Eye (tissue), 1 donor: ENCODE measurements at places on chromosomes 7 and 10.
A peak's percentile ranks its signal among the peaks of the same experiment; 100 is the strongest.

GRCh38 chr7:130917669-130918128 lies 183.7 kb upstream of the KLF14 start:
- no peak for DNase-seq

DNA sequence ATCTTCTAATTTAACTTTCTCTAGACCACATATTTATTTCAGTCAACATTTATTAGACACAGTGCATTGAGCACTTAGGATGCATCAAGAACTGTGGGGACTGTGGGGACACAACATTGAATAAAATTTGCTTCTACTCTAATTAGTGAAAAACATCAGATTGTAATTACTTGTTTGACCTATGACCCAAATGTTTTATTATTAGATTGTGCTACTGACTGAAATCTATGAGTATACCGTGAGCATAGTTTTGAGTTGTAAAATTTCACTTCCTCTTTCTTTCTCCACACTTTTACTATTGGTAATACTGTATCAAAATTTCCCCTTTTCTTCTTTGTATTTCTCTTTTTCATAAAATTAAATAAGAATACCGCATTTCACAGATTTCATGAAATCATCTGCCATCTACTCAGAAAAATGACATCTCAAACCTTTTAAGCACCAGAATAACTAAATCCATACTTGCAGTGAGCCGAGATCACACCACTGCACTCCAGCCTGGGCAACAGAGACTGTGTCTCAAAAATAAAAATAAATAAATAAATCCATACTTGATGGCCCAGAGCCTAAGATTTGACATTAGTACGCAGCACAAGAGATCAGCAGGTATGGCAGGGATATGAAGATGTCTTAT lies 25.4 kb upstream of the INPP5F start:
- no peak for DNase-seq

DNA sequence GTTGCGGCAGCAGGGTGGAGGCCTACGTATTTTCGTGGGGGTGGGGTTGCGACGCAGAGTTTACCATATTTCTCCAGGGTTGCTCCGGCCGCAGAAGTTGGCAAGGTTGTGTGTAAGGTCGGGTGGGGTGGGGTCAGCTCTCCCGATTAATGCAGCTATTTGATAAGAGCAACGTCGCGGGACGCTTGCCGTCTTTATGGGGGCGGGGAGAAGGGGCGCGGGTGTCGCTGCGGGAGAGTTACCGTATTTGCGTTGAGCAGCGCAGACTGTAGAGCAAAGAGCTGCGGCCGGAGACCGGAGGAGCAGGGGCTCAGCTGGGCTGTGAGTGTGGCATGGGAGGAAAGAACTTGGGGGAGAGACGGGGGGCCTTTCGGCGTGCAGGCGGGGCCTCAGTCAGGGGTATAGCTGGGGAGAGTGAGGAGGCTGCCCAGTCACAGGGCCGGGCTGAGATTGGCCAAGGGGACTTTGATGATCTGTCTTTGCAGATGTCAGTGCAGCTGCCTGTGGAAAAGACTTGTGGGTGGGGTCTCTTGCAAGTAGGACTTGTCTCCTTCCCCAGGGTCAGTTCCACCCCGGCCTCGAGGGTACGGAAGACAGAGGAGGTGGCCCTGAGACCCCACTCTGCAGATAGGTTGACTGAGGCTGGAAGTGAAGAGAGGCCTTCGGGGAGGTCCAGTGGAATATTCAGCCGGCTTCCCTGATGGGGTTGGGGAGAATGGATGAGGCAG lies 26.6 kb downstream of the ZNF775 start:
- no peak for DNase-seq

GRCh38 chr10:87608756-87609155 lies 50.9 kb upstream of the PAPSS2 start:
- DNase-seq = peak; percentile 37

GRCh38 chr10:19532411-19532810 lies 283.8 kb upstream of the PLXDC2 start:
- DNase-seq = no peak

GRCh38 chr7:148905093-148905666 lies 21.1 kb upstream of the EZH2 start:
- DNase-seq = no peak

DNA sequence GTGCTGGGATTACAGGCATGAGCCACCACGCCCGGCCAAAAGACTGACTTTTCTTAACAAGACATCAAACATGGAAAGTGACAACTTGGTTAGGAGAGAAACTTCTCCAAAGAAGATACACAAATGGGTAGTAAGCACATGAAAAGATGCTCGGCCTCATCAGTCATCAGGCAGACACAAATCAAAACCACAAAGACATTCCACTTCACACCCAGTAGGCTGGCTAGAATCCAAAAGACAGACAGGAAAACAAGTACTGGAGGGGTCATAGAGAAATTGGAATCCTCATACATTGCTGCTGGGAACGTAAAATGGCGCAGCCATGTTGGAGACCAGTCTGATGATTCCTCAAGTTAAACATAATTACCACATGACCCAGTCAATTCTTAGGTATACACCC lies 16.4 kb downstream of the SEPHS1 start:
- no peak for DNase-seq

DNA sequence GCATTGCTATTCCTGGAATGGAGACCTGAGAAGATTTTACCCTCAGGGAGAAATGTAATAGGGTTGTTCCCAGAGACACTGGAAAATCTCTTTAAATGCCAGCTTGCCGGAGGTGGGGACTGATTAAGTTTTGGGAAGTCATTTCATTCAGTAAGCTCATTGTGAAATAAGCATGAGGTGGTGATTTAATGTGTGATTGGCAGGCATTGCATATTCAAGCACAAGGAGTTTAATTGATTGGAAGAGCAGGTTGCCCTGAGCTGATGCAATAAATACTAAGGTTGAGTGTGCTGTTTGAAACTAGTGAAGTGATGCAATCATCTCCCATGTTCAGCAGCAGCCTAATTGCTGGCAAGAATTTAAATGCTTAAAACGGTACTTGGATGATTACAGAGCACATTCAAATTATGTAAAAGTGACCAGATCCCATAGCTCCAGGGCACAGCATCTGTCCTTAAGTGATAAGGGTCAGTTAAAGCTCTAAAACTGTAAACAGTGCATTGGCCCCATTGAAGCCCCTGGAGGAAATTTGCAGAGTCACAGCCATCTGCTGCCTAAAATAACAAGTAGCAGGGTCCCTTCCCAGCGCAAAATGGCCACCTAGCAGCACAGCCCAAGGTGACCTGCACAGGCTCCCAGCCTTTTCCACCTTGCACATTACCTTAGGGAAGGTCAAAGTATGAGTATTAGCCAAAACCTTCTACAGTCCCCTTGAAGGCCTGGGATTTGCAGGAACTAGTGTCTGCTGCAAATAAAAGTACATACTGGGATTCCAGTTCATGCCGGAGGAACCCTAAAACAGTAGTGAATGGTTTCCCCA lies 92.1 kb downstream of the CCDC71L start:
- peak; percentile 26 for DNase-seq

DNA sequence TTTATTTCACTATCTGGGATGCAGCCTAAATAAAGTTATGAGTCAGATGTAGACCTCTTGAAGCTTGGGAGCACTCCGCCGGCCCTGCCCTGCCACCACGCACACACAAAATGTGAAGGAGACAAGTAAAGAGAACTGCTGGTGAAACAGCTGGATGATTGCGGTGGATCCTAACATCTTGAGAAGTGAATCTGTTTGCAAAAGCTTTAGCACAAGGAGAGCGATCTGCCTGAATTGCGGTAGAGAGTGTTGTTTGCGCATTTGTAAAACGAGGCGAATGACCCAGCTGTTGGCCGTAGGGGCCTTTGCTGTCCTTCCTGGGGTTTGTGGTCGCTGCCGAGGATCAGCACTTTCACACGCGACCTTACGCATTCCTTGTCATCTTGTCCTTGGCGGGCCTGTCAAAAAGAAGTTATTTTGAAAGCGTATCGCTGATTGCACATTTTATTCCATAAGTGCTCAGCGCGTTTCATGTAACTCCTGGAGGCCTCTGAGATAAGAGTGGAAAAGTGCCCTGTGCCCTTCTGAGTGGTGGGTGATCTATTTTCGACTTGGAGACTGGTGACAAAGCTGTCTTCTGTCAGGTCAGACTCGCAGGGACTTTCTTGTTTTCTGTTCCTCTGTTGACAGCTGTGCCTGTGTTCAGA lies 40.8 kb downstream of the RBM20 start:
- DNase-seq = no peak

GRCh38 chr7:80517282-80517747 lies 5.5 kb upstream of the GNAT3 start:
- peak; percentile 71 for DNase-seq

DNA sequence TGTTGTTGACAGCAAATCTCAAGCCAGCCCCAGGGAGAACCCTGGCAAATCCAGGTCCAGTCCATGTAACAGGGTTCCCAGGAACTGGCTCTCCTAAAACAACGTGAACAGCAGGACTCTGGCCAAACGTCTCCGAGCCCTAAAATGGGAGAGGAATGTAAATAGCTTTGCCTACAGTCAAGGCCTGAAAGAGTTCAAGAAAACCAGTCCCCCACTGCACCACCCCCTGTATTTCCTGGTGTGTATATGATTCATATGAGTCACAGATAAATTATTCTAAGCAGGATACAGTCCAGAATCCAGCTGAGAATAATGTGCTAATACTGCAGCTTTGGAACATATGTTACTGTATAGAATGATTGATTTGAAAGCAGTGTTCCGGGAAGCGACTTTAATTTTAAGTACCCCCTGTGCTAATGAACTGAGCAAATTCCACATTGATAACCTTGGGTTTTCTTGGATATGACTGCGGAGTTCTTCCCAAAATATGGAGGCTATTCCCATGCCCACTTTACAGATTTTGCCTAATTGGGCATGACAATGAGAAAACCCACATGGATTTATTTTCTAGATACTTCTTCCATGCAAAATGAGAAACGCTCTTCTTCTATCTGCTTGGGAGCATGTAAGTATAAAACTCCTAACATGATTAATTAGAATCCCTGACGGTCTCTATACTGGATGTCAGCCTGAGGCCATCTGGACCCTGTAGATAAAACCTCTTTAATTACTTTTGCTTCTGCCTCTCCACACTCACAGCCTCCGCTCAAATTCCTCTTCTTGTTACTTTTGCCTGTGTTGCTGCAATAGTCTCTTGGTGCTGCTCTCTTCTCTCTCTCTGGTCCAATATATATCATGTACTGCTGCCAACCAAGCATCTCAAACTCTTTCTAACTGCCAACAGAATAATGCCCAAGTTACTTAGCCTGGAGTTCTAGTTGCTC lies 50.2 kb downstream of the LAMB4 start:
- DNase-seq = peak; percentile 69

- no peak for DNase-seq
These were observed 111.2 kb upstream of the TCERG1L start for GRCh38 chr10:131422731-131423130.

- DNase-seq = no peak
These were observed 76.8 kb upstream of the GDF10 start for GRCh38 chr10:47223236-47223635.

DNA sequence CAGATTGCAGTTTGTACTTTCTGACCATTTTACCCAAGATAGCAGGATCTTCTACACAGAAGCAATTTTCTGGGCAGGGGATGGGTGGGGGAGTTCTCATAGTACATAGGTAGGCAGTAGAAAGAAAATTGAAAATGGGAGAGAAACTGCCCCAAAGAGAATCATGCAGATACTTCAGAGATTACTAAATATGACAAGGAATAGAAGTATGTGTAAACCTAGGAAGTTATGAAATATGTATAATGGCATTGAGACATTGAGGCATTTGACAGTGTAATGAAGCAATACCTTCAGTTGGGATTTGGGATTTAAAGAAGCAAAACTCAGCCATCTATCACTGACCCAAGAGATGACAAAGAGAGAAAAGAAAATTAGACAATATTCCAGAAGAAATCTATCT lies 233.0 kb downstream of the PTN start:
- DNase-seq = no peak

GRCh38 chr7:113141803-113142202 lies 23.4 kb upstream of the SMIM30 start:
- no peak for DNase-seq

DNA sequence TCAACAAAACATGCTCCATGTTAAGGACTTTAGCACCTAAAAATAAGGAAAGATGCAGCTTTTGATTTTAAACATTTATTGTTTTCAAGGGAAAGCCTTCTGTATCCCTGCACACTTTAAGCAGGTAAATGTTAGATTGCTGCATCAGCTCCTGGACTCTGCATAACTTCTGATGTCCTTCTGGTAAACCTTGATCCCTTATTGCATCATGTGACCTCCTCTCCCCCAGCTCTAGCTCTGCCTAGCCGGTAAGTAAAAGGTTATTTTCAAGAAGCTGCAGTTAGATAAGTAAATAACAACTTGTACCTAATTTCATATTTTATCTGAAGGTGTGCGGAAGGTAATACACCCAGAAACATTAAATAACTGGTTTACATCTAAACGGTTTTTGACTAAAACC lies 37.5 kb downstream of the PDK4 start:
- no peak for DNase-seq

GRCh38 chr10:45592926-45593325 lies 79.6 kb downstream of the ZFAND4 start:
- DNase-seq = no peak

- DNase-seq = peak; percentile 58
These were observed 148.1 kb upstream of the RSU1 start for GRCh38 chr10:16965344-16965616.

DNA sequence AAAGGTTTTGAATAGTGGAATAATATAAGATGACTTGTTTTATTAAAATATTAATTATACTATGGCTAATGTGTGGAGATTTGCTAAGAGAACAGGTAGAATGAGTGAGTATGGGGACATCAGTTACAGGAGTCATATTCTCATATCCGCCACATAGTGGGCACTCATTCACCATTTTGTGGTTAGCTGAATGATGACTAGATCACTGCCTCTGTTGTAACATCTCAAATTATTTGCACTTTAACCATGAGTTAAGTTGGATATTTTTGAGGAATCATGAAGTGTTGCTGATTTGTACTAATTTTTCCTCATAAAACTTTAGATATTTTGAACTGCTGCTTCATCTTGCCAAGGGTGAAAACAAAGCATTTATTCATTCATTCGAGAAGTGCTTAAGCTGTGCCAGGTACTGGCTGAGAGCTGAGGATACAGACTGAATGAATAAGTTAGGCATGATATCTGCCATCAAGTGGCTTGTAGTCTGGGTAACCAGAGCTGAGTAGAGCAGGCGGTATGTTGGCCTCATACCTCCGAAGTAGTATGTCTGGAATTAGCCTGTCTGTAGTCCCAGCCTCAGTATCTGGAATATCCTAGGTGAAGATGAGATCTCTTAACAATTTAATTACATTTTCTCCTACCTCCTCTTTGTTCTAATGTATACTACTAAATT lies 100.5 kb downstream of the ZEB1 start:
- DNase-seq = no peak

DNA sequence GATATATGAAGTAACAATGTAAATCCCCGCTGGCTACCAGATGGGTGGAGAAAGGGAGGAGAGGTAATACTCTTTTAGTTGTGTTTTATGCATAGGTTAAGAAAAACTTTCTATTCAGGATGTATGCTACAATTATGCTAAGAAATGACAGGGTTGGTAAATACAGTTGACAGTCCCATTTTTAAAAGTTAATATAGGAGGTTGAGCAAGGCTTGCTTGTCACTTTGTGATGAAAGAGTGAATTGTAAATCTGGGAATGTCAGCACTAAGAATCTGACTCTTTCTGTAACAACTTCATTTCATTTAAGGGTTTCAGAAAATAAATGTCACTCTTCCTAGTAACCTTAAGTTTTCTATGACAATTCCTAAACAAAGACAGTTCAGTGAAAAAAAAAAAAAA lies 59.8 kb downstream of the PTPRZ1 start:
- no peak for DNase-seq

- DNase-seq = no peak
These were observed 25.0 kb upstream of the PAXIP1 start for GRCh38 chr7:155027879-155028278.

GRCh38 chr10:16653224-16653623 lies 131.5 kb upstream of the C1QL3 start:
- DNase-seq = no peak
